ENCODE measurements at places on chromosomes 6 and 20.

GRCh38 chr6:168160506-168161370 lies 81.7 kb upstream of the FRMD1 start:
- no peak for DNase-seq

DNA sequence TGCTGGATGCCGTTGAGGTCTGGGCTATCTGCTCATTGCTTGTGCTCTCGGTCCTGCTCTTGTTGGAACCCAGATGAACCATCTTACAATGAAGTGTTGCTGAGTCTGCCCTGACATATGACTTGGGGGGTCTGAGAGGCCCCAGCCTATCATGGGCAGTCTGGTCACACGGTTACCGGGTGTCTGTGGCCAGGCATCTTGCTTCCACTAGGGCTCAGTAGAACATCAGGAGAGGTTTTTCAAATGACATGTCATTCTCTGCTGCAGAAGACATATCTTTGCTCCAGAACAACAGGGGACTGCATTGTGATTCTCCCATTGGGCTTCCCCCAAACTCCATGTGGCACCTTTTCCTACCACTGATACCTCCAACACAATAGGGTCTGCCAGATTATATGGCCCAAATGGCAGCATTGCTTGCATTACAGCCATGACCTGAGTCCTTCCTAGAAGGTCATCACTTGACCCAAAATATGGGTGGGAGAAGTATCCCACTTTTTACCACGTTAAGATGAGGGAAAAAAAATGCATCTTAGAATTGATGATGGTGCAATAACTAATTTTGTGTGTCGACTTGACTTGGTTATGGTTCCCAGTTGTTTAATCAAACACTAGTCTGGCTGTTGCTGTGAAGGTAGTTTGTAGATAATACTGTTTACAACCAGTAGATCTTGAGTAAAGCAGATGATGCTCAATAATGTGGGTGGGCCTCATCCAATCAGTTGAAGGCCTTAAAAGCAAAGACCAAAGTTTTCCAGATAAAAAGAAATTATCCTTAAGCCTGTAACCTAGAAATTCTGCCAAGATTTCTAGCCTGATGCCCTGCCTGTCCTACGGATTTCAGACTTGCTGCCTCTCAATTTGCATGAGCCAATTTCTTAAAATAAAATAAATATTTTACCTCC lies 241.0 kb downstream of the QKI start:
- DNase-seq = no peak

DNA sequence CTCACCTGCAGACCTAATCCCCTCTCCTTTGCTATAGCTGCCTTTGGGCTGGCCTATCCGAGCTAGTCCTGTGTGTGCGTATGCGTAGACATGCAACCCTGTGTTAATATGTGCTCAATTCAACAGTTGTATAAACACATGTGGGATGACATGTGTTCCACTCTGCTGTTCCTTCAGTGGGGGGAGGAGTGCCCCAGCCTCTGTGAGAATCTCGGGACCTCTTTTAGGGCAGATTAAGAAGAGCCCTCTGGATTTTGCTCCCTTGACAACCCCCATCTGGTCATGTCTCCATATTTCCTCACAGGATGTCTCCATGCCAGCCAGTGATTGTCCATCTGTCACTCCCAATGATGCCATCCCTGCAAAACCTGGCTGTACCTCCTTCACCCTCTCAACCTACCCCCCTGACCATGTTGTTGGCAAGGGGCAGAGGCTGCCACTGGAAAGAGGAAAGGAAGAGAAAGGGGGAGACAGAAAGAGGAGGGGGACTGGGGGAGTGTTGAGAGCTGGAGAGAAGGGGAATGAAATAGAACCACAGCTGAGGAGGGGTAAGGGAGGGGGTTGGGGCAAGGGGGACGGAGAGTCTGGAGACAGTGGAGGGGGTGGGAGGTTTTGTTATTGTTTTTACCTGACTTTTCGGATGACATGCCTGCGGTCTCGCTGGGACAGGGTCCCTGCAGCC lies 417 bp downstream of the PRRT1 start:
- DNase-seq = no peak

DNA sequence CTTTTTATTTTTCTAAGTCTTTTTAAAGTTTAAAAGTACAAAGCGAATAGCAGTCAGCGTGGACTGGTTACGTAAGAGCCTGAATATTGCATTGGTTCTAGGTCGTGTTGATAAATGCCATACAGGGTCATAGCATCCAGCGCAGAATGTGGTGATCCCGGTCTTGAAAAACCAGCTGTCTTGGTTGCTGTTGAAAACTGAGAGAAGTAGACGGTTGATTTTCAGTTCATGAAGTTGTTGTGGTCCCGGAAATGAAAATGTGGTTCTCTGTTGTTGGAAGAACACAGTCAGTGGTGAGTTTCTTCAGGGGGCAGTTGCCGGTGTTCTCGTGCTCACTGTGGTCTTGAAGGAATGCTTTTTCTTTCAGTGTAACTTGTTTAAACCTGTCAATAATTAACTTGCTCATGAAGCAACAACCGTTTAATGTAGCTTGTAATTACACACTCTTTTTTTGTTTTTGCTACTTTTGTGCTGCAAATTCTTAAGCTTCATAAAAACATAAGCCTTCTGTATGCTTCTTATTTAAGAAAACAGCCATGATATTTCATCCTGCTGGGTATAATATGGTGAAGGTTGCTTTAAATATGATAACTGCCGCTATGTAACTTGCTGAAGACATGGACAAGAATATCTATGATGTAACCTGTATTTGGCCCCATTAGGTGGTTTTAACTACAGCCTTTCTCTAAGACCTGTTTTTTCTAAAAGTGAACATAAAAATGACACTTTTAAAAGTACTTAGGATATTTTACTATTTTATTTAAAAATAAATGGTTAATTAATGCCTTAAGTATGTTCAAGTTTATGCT lies 64.8 kb upstream of the KIF25 start:
- no peak for DNase-seq

DNA sequence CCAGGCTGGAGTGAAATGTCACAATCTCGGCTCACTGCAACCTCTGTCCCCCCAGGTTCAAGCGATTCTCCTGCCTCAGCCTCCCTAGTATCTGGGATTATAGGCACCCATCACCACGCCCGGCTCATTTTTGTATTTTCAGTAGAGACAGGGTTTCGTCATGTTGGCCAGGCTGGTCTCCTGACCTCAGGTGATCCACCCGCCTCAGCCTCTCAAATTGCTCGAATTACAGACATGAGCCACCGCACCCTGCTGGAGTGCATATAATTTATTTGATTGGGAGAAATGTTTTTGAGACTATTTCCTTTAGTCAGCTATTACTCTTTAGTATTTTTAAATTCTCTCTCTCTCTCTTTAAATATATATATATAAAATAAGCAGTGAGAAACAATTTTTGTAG lies 29.8 kb downstream of the FAM83B start:
- DNase-seq = no peak

DNA sequence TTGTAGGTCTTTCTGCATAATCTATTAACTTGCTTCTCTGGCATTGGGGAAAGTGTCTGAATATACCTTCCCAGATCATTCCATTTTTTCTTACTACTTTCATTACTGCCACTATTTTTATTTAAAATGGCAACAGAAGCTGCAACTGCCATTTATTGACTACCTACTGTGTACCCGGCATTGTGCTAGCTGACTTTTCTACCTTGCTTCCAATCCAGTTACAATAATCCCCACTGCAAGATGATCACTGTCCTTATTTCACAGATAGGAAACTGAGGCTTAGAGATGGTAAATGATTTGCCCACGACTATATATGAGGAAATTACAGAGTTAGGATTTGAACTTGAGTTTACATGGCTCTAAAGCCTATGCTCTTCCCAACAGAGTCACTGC lies 129.0 kb downstream of the MAP3K7 start:
- DNase-seq = no peak

DNA sequence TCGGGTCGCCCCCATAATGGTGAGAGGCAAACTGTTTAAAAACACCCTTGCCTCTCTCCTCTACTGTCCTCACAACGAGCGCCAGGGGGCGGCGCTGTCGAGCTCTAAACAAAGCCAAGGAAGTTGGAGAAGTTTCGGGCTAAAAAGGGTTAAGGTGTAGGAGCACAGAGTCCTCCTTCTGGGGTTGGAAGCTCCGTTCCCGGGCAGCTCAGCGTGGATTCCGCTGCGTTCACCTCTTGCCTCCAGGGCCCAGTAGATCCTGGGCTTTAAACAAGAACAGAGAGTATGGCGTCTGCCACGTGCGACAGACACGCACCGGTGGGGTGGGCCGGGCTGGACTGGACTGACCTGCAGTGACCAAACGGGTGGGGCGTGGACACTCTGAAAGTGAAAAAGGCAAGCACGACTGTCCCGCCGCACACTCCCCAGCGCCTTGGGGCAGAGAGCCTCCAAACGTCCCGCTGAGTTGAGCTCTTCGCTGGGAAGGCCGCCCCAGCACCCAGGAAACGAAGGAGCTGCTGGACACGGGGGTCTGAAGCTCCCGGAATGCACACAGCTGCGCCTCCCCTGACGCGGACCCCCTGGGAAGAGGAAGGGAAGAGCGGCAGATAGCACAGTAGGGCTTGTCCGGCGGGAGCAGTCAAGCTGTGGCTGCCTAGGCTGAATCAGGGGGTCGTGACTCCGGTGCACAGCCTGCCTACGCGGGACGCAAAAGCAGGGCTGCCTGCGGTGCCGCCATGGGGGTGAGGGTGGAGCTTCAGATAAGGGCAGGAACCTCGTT lies 1.6 kb upstream of the THBD start:
- DNase-seq = peak; percentile 71

DNA sequence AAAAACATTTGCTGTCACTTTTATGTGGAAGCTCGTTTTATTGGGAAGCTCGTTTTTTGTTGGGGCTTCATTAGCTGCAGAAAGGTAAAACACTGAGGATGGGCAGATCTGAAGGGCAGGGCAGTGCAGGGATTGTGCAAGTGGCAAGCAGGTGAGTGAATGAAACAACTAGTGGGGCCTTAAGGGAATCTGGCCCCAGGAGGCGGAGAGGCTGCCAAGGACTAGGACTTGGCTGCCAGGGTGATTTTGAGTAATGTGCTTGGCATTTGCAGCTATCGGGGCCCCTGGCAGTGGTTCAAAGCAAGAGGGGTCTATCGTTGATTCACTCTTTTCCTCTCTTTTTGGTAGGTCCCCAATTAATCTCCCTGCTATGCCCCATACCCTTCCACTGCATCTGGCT lies 11.5 kb downstream of the IL22RA2 start:
- DNase-seq = no peak

DNA sequence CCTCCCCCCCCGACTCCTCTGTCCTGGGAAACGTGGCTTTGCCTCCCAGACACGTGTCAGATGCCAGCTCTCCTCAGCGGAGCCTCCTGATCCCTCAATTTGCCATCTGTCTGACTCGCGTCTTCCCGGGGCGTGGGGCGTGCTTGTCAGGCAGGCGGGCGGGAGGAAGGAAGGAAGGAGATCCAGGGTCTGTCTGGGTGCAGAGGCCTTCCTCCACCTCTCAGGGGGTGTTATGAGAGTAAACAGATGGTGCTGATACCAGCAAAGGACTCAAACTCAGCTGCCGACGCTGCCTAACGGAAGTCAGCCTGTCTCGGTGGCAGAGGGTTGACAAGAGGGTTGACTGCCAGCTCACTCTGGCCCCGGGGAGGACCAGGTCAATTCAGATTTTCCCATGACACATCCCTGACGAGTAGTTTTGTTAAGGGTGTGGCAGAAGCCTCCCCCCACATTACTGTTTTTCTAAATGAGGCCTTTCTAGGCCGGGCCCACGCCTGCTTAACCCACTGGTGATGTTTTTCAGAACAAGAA lies 17.0 kb downstream of the UQCC2 start:
- no peak for DNase-seq

- DNase-seq = no peak
Measured at GRCh38 chr20:62774762-62775161, 21.5 kb upstream of the MRGBP start.

DNA sequence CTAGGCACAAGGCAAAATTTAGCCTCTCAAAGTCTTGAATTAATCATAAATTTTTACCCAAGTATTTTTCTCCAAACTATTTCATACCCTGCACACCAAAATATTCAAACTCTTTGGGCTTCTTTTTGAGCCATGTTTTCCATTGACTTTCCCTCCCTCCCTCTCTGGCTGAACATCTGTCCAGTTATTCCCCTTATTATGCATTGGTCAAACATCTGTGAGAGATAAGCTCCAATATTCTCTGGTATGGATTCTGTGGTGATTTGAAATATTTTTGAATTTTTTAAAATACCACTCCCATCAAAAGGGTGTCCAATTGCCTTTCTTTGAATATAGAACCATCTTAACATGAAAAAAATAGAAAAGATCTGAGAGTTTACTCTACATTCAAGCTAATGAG lies 244.2 kb downstream of the RFPL4B start:
- DNase-seq = no peak

DNA sequence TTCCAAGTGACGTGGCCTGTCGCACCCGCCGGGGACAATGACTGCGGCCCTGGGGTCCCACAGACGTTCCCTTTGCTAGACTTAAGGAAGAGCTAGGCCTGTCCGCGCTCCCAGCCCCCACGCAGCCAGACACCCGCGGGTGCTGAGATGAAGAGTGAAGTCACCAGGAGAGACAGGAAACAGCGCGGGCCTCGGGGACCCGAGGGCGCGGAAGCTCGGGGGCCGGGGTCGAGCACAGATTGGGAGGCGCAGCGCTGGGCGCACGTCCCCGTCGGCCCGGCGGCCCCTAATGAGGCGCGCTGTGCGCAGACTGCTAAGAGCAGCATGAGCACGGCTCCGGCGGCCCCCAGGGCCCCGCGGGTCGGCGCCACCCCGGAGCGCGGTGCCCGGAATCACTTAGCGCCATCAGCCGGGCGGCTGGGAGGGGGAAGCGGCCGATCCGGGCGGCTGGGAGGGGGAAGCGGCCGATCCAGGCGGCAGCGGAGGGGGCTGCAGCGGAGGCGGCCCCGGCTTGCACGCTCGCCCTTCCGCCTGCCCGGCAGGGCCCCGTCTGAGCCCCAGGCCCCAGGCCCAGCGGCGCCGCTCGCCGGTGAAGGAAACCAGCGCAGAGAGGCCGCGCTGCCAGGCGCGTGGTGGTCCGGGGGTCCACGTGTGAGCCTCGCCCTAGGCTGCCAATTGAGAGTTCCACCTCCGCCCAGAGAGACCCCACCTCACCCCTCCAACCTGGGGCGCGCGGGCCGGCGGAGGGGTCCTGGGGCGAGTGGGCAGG lies 8.3 kb upstream of the AVP start:
- DNase-seq = no peak

DNA sequence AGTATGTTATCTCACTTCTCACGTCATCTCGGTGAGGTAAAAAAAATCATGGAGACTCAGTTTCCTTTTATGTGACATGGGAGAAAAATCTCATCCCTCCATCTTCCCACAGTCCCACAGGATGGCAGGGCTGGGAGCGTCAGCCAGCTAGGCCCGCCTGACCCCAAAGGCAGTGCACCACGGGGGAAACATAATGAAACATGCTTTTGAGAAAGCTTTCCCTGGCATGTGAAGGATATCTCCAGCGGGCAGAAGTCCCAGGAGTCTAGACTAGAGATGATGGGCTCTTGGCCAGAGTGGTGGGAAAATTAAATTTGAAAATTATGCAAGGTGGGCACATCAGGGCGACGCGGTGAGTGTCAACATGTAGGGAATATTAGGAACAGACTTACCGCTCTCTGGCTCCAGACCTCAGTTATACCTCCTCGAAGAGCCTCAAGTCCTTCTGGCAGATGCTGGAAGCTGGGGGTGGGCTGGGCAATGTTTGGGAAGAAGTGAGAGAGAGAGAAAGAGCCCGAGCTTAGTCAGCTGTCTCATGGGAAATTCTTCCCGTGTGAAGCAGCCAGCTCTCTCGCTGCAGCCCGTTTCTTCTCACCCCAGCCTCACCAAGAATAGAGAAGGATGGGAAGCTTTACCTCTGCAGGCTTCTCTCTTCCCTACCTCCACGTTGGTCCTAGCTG lies 52.3 kb downstream of the MOCS1 start:
- peak; percentile 40 for DNase-seq

GRCh38 chr20:15706719-15707118 lies 866.5 kb downstream of the KIF16B start:
- DNase-seq = no peak

- no peak for DNase-seq
Measured at GRCh38 chr20:57027777-57028176, 238.7 kb downstream of the BMP7 start.
